ENCODE measurements at places on chromosomes 12 and 14.

GRCh38 chr12:12608557-12608957 lies 3.1 kb upstream of the CREBL2 start:
- DNase-seq: peak; percentile 19

DNA sequence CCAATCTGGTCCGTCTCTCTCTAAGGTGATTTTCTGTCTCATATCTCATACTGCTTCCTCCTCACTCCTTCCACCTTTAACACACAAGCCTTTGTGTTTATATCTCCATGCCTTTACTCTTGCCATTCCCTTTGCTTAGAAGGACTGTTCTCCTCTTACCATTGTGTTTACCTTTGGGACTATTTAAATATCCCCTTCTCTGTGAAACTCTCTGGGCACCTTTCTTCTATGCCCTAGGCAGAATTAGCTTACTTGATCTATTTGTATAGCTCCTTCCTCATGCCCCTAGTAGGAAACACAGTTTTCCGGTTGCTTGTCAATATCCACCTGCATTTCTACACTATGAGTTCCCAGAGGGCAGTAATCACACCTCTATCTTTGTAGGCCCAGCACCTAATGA lies 3.9 kb upstream of the AMHR2 start:
- DNase-seq: peak; percentile 37

DNA sequence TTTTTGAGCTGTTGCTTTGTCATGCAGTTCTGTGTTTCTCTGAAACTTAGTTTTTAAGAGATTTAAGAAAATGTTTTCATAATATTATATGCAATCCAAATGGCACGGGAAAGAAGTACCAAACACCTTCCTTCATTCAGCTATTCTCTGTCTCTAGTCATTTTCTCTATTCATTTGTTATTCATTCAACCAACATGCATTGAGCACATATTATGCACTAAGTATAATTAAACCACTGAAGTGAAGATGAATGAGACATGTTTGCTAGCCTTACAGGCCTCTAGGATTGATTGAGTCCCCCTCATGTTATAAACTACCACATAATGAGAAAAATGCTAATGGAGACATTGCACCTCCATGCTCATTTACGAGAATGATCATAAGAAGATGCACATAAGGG lies 45.7 kb upstream of the CCDC91 start:
- no peak for DNase-seq

DNA sequence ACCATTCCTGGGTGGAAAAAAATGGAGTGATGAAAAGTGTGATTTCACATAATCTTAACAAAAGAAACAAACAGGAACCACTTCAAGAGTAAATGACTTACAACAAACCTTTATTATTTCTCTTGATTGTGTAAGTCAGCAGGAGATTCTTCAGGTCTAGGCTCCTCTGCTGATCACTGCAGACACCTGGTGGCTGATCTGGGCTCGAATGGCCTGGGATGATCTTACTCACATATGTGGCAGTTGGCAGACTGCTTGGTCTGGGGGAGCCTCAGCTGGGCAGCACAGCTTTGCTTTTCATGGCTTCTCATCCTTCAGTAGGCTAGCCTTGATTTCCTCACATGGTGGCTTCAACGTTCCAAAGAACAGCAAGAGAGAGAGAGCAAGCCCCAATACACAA lies 215.4 kb upstream of the PRICKLE1 start:
- DNase-seq: no peak

GRCh38 chr12:9037431-9037830 lies 48.1 kb downstream of the KLRG1 start:
- DNase-seq: no peak

GRCh38 chr12:113399490-113399889 lies 4.2 kb downstream of the SDS start:
- no peak for DNase-seq

DNA sequence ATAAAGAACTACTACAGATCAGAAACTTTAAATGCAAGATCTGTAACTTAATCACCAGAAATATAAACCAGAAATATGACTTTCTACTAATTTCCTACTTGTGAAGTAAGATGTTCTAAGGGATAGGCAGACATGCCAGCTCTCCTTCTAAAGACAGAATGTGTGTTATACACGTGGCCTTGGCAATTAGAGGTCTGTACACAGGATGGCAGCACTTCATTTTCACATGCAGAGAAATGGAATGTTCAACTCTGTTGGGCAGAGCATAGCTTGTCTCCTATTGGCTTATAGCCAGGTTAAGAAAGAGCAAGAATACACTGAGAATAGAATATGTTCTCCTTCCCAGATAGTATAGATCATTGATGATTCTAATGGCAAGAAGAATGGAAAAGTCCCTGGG lies 403.8 kb downstream of the DAD1 start:
- DNase-seq: no peak

- DNase-seq: no peak
These were observed 64.6 kb upstream of the ACTN1 start for GRCh38 chr14:69043596-69044260.

DNA sequence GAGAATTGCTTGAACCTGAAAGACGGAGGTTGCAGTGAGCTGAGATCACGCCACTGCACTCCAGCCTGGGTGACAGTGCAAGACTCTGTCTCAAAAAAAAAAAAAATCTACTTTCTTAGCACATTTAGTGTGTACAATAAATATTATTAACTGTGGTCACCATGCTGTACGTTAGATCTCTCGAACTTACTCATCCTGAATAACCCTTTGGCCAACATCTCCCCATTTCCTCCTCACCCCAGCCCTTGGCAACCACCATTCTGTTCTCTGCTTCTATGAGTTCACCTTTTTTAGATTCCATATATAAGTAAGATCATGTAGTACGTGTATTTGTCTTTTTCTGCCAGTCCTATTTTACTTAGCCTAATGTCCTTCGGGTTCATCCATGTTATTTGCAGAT lies 13.4 kb downstream of the FUT8 start:
- DNase-seq: no peak

DNA sequence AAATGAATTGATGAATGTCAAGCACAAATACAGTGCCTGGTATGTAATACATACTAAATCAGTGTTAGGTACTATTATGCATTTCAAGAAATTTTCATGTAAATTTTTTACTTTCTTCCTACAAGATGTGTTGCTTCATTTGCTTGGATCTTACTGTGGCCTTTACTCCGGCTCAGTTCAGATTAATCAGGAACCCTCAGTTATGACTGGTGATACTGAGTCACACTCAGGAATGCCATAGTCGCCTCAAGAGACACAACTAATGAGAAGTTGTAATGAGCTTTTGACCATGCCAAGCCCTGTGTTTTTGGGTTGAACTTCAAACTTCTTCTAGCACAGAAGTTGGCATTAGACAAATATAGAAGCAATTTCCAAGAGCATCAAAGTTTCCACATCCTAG lies 96.0 kb downstream of the TGFB3 start:
- DNase-seq: no peak

GRCh38 chr12:22321638-22322037 lies 12.9 kb downstream of the ST8SIA1 start:
- no peak for DNase-seq

DNA sequence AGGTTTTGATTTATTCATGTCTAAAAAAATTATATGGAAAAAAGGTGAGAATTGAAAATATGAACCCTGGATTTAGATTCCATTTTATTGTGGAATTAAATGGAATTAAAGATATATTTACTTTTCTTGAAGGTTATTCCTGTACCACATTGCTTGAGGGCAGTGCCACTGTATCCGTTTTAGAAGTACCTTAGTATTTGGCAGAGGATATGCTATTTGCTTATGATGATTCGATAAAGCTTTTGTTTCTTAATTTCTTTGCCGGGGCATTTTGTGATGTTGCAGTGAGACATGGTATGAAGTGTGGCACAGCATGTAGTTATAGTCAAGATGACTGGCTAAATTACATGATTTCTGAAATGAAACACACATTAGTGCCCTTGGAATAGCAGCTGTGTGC lies 7.6 kb downstream of the TMTC2 start:
- DNase-seq: no peak

- DNase-seq: peak; percentile 39
These were observed 18.2 kb upstream of the FIGNL2 start for GRCh38 chr12:51866762-51867161.

DNA sequence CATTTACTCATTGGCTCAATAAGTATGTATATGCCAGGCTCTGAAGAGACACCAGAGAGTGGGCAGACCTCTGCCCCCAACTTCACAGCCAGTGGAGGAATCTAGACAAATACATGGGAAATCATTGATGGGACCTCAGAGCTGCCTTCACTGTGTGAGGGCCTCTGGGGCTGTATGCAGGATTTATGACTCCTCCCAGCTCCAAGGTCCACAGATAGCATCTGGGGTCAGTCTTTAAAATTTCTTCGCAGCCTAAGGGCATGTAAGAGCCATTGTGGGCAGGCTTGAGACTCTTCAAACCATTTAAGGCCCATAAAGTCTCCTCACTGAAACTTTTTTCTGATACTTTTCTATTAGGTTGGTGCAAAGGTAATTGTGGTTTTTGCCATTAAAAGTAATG lies 125.5 kb downstream of the SPTSSA start:
- DNase-seq: no peak

GRCh38 chr14:22820731-22821130 lies 5.5 kb upstream of the SLC7A7 start:
- DNase-seq: peak; percentile 64

GRCh38 chr12:99201906-99202645 lies 445.5 kb upstream of the GARIN6 start:
- DNase-seq: no peak

- DNase-seq: peak; percentile 59
These were observed 267.3 kb upstream of the SRRM4 start for GRCh38 chr12:118714051-118714460.

GRCh38 chr12:52532636-52533035 lies 12.4 kb upstream of the KRT5 start:
- no peak for DNase-seq

DNA sequence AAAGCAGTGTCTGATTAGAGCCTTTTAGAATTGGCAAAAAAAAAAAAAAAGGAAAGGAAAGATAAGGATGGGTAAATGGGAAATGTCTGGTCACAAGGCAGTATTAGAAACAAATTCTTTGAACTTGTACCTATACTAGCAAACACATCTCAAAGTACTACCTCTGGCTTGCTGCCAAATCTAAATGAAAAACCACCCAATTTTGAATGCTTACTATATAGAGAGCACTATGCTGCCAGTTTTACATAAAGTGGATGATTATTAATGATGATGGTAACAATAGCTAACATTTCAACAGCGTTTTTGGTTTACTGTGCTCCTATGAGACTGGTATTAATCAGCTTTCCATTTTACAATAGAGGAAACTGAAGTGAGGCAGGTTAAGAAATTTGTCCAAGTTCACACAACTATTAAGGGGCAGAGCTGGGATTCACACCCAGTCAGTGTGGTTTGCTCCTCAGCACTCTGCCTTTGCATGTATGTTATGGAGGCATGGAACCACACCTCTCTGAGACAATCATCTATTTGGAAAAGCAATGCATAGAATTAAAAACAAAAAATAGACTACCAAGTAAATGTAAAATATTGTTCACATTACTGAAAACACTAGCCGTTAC lies 34.2 kb downstream of the ATP2B1 start:
- DNase-seq: no peak

DNA sequence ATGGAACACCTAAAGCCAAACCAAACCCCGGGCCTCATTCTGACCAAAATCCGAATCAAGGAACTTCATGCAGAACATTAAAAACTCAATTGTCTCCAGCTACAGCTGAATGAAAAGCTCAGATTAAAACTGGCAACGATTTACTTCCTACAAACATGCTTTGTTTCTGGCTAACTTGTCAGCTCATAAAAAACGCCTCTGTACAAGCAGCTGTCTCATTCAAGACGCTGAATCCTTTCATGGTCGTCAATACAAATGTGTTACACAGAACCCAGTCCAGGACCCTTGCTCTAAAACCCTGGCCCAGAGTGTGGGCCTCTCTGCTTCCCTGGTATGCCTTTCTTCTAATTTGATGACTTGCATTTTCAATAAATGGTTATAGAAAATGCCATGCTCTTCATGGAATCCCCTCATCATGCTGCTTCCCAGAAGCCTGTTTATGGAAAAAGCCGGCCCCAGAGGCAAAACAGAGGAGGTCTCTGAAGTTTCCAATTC lies 183.1 kb downstream of the PHLDA1 start:
- DNase-seq: no peak

GRCh38 chr12:64522807-64523206 lies 70.9 kb downstream of the TBK1 start:
- DNase-seq: no peak
